NT2/D1 (cell line): ENCODE measurements at places on chromosomes 5 and 9.

GRCh38 chr5:19270153-19270552 lies 717.8 kb downstream of the CDH18 start:
- DNase-seq: no peak

DNA sequence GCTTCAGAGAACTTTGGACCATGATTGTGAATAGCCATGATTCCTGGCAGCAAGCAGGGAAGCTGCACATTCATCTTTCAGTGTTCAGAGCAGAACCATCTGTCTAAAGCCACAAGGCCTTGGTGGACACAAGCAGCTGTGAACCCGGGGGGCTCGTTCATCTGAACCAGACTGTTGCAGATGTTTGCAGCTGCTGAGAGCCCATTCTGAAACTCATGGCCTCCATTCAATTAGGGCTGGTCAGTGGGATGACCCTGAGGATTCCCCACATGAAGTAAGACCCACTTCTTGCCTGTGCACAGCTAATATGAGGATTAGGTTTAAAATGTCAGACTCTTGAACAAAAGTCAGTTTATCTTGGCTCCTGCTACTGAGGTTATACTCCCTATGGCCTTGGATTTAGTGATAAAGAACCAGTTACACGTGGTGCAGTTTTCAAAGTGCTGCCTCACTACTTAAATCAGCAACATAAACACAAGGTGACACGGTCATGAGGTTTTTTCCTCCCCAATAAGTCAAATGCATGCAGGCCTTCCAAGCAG lies 109.8 kb upstream of the IFNK start:
- no peak for DNase-seq

- DNase-seq: no peak
These were observed 11.0 kb downstream of the IGFBPL1 start for GRCh38 chr9:38413283-38413682.

- no peak for DNase-seq
These were observed 163.8 kb upstream of the SLC28A3 start for GRCh38 chr9:84504360-84504759.

DNA sequence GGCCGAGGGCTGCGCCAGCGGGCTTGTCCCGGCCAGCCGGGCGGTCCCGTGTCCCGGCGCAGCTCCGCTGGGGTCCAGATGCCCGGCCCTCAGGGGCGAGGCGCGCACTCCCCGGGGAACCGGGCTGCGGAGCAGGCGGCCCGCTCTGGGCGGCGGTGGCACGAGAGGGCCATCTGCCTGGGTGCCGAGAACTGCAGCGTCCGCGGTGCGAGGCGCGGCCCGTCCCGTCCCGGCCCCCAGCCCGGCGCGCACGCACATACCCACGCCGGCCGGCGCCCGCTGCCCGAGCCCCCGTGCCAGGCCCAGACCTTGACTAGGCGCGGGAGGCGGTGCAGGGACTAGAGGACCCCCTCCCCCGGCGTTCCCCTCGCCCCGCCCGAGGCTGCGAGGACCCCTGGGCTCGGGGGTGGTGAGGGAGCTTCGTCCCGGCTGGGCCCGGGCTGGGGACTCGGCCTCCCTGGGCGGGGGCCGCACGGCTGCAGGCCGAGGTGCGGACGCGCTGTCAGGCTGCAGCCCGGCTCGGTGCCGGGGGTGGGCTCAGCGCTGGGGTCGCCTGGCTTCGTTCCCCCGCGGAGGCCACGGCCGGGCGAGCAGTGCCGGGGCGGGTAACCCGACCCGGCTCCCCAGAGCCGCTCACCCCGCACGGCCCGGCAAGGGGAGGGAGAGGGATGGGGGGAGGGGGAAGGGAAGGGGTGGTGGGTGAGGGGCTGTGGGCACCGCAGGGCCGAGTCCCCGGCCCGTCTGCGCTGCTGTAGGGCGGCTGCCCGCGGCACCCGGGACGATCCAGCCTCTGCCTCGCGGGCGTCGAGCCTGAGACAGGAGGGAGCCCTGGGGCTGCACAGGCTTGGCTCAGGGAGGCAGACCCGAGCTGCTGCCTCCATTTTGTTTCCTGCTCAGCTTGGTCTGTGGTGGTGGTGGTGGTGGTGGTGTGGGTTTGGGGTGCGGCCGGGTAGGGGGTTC lies 1.2 kb upstream of the NSD1 start:
- DNase-seq: no peak

- no peak for DNase-seq
These were observed 14.3 kb upstream of the ASPN start for GRCh38 chr9:92496396-92497176.

- DNase-seq: peak; percentile 22
These were observed 822 bp downstream of the DENND4C start for GRCh38 chr9:19231126-19231903.

DNA sequence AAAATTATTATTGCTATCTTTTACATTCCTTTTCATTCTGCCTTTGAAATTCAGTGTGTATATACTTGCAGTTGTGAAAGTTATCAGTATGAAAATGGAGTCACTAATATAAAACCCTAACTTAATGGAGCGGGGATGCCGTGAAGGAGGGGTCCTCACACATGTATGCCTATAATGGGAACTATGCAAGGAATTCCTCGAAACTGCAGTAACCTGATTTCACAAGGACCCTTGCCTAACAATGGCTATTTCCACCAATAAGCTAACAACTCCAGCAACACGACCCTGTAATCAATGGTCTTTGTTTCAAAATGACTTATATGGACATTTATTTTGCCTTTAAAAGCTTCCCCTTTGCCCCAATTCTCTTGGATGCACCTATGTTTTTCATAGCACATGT lies 12.6 kb upstream of the MLLT3 start:
- no peak for DNase-seq

- DNase-seq: no peak
These were observed 73.3 kb downstream of the AK8 start for GRCh38 chr9:132804576-132805295.

GRCh38 chr5:645421-645820 lies 33.3 kb downstream of the CEP72 start:
- no peak for DNase-seq

DNA sequence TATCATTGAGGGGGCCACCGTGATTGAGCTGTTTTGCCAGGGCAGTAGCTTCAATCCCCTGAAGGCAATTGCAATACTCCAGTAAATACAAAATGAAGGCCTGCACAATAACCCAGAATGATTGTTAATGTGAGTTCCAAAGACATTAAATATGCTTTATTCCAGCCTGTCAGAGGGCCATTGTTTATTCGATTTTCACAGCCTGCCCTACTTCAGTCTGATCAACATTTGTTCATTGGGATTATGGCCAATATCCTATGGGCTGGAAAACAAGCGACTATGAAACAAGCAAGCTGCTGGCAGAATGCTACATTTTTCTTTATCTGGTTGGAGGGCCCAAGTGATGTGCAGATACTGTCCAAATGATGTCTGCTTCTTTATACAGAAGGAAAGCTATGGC lies 543.1 kb downstream of the TLE1 start:
- no peak for DNase-seq

DNA sequence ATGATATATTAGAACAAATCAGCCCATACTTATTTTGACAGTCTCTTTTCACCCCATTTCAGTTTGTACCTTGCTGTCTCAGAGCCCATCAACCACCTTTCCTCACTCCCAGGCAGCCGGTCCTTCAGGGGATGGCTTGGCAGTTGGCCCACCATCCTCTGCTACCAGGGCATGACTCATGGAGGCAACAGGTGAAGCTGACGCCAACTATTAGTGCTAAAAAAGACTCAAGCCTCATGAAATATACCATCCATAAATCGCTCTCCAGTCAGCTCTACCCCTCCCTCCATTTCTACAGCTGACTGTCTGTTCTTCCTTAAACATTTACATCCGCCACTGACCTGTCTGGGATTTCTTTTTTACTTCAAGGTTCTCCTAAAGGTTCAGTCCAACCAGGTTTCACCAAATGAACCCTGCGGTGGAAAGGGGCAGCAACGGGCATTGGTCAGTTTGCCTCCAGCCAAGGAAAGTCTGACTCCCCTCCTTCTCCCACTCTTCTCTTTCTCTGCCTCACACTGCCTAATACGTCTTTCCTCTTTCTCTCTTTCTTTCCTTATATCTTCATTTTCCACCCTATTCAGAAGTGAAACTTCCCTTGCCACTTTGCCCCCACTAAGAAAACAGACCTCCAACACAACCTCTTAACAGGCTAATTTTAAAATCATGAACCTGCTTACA lies 439.1 kb downstream of the RAB3C start:
- no peak for DNase-seq

- DNase-seq: no peak
These were observed 62.8 kb downstream of the GOLM1 start for GRCh38 chr9:86036555-86036954.

GRCh38 chr5:103414604-103415003 lies 148.0 kb downstream of the NUDT12 start:
- no peak for DNase-seq

- no peak for DNase-seq
These were observed 51.6 kb downstream of the KCNT1 start for GRCh38 chr9:135753391-135754105.

DNA sequence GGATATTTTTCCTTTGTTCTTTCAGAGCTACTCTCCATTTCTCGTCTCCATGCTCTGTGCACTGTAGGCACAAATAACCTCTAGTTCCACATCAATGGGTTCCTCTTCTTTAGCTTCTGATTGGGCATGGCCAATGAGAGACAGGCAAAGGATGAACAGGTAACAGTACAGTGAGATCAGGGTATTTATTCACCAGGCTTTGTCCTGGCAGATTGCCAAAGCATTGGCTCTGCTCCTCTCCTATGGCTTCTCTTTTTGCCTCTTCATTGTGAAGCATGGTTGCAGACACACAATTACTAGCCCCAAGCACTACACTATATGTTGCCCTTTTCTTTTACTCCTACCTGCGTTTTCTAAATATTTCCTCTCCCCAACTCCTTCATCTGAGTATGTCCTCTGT lies 215.1 kb upstream of the ARRDC3 start:
- DNase-seq: no peak

DNA sequence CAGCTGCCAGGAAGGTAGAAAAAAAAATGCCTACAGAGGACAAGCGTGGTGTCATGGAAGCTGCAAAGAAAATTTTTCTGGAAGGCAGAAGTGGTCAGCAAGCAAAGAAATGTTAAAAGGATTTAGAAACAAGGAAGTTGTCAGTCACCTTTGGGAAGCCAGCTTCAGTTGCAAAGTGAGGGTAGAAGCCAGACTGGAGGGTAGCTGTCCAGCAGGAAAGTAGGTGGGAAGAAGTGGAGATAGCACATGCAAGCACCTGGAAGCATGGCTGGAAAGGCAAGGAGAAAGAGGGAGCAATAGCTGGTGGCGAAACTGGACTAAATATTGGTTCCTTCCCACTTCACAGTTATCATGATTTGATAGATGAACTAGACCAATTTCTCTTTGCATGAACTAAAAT lies 54.3 kb downstream of the ADRB2 start:
- no peak for DNase-seq

- DNase-seq: no peak
These were observed 13.8 kb upstream of the STC2 start for GRCh38 chr5:173341961-173342430.

- DNase-seq: no peak
These were observed 69.9 kb upstream of the PLPP1 start for GRCh38 chr5:55604611-55605067.

DNA sequence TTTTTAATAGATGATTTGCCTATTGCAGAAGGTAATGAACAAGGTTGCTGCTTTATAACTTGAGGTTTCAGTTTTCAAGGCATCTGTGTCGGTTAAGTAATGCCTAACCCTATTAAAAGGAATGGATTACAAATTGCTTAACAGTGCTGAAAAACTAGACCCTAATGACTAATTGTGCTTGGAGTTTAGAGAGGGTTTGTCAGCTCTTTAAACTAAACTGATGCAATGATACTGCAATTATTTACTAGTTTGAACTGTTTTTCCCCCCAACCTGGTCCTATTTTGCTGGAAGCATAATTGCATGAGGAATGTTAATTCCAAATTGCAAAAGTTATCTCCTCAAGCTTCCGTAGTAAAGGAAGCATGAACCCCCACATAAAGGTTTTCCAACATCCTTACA lies 39.3 kb upstream of the TLX3 start:
- no peak for DNase-seq

DNA sequence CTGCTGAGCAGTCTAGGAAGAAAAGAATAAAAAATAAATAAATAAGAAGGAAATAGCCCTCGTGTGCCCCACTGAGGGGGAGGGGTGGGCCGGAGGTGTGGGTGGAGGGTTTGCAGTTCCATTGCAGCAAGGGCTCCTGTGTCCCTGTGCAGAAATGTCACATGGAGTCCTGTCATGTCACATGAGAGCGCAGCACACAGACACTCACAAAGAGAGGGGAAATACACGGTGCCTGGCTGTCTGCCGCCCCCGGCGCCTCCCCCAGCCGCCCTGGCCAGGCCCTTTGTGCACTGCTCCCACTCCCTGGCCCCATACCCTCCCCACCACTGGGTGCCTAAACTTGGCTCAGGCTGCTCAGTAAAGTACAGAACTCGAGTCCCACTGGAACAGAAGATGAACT lies 55.6 kb upstream of the SPTLC1 start:
- DNase-seq: no peak

DNA sequence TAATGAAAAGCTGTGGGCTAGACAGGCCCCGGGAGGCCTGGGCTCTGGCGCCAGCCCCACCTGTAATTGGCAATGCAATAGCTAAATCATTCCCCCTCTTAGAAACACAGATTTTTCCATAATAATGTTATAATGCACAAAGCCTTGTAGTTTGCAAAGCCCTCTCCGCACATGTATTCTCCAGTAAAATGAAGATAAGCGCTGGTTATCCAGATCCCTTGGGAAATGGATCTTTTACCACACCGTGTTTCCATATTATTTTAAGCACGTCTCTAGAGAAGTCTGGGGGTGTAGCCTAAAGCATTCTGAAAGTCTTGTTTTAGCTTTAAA lies 1.1 kb upstream of the APBA1 start:
- no peak for DNase-seq
